ENCODE measurements at places on chromosomes 6 and 20.

DNA sequence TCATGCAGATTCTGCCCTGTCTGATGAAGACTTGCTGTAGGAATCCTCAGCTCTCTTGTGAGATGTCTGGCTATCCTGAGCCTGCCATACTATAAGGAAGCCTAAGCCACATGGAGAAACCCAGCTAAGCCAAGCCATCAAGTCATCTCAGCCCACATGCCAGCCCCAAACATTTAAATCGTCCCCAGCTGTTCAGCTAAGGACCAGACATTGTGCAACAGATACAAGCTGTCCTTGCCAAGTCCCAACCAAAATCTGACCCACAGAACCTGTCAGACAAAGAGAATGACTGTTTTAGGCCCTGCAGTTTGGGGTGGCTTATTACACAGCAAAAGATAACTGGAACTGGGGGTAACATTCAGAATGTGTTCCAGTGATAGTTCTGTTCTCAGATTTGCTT, 36.8 kb upstream of the FOXC1 start:
- DNase-seq, result no peak

- DNase-seq, result peak; percentile 74
Measured at GRCh38 chr6:150169609-150170008, 26.8 kb downstream of the PPP1R14C start.

- no peak for DNase-seq
Measured at GRCh38 chr6:43127877-43128276, 43.2 kb upstream of the SRF start.

- DNase-seq, result no peak
Measured at GRCh38 chr6:75344455-75344854, 59.9 kb upstream of the TMEM30A start.

DNA sequence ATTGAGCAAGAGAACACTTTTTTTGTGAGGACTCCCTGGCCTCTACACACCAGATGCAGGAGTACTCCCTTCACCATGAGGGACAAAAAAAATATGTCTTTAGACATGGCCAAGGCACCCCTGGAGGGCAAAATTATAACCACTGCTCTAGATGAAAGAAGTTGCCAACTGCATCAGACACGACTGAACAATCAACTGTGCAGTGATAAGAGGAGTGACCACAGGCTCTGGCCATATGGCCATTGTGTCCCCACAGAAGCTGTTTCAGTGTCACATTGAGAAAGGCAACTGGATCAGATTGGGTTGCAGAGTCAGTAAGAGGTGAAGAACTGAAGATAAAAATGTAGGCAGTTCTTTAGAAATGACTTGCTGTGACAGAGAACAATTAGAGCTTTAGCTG, 85.7 kb downstream of the C6orf118 start:
- DNase-seq, result no peak

DNA sequence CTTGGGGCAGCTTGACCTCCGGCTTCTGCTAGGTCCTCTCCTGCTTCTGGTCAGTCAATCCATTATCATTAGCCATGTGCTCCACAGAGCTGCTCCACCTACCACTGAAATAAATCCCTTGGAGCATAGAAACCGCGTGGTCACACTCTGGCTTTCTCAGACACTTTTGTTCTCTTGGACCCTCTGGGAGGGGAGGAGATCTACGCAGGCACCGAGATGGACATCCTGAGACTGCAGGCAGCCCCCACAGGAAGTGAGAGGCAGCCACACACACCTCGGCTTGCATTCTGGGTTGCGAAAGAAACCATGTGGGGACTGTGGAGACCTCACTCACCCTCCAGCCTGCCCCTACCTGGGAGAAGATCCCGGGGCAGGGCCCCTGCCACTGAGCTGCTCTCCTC, 79.5 kb downstream of the FYN start:
- no peak for DNase-seq

DNA sequence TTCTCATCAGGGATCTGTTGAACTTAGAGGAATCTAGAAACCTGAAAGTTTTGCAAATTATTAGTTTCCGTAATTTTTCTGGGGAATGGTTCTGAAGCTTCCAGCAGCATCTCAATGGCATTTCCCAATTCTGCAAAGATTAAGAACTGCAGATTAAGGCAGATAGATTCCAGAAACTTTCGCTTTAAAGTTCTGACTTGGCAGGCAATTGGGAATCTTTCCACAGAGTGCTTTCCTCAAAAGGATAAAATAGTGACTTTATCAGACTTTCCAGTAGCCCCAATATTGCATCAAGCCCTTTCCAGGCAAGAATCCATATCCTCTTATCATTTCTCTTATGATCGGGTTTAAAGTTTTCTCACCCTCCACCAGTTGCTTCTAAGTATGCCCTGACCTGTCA, 261.1 kb downstream of the FNDC1 start:
- DNase-seq, result no peak

GRCh38 chr6:146950351-146950835, 253.8 kb upstream of the STXBP5 start:
- DNase-seq, result no peak

GRCh38 chr6:22239261-22239921, 57.4 kb downstream of the PRL start:
- peak; percentile 42 for DNase-seq

- peak; percentile 39 for DNase-seq
Measured at GRCh38 chr20:17533396-17533795, 2.2 kb upstream of the BFSP1 start.

DNA sequence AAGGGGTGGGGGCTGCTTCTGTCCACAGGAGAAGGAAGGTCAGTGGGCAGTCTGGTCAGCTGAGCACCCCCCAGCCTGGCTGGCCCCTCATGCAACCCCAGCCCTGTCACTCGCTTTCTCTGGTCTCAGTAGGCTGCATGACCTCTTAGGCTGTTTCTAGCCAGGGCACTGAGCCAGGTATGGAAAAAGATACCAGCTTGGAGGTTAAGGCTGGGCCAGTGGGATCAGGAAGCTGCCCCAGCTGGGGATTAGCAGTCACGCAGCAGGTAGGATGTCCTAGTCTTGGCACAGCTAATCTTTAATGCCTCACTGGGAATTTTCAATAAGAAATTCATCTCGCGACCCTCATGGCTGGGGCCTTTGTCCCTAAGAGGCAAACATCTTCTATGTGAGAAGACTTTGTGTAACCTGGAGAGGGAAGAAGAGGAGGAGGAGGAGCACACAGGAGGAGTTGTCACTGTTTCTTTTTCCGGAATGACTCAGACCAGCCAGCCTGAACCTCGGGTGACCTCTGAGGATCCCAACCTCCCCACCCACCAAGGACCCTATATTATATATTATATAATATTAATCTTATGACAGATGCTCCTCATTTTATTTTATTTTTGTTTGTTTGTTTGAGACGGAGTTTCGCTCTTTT, 2.4 kb upstream of the BPIFA2 start:
- DNase-seq, result no peak

DNA sequence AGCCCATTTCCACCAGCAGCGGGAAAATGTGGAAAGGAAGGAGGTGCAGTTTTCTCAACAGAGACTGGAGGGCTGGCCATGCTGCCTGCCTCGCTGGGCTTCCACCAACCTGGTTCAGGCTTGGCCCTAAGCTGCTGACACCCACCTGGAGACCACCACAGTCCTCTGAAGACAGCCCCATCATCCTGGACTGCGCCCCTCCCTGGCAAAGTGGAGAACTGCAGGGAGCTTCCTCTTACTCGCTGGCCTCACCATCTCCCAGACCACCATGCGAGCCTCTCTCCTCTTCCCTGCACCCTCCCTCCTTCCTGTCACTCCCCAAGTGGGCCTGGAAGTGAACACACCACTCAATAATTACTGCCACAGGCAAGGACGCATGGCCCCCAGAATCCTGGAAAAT, 71.5 kb downstream of the PSMG4 start:
- DNase-seq, result no peak

DNA sequence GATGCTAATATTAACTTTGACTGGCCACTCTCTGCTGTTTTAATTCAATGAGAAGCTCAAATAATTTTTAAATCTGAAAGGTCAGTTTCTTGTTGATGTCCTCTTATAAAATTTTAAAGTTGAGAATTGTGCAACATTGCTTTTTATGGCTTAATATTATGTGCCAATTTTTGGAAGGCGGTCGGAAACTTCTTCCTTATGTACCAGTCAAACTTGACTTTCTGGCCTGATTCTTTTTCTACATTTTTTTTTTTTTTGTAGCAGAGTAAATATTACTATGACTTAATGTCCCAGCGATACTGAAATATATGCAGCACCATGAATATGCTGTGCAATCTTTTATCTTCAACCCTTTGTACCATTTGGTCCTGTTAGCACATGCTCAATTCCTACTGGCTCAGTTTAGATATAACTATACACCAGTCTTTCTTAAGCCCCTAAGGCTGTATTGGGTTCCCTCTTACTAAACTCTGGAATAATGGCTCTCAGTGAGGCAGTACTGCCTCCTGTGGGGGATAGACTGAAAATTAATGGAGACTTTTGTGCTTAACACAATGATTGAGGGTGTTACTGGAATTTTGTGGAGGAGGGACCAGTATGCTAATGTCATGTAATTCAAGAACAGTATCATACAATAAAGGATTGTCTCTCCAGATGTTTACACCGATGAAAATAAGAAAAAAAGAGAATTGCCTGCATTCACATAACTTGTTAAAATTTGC, 156.4 kb upstream of the SYNCRIP start:
- DNase-seq, result no peak

- no peak for DNase-seq
Measured at GRCh38 chr6:163707387-163708355, 293.2 kb downstream of the QKI start.

- DNase-seq, result no peak
Measured at GRCh38 chr20:34562641-34563040, 4.1 kb downstream of the MAP1LC3A start.

GRCh38 chr6:157263881-157264397, 59.4 kb downstream of the TMEM242 start:
- no peak for DNase-seq

- no peak for DNase-seq
Measured at GRCh38 chr20:22374678-22375590, 209.4 kb downstream of the FOXA2 start.

DNA sequence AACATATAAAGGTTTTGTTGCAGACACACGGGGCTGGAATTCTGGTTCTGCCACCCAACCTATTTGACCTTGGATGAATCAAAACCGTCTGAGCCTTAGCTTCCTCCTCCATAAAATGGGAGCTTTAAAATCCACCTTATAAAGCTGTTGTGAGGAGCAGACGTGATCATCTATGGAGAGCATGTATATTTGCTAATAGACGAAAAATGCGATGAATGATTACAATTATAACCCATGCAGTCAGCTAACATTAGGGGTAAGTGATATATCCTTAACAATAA, 586 bp upstream of the NUP153 start:
- DNase-seq, result no peak

DNA sequence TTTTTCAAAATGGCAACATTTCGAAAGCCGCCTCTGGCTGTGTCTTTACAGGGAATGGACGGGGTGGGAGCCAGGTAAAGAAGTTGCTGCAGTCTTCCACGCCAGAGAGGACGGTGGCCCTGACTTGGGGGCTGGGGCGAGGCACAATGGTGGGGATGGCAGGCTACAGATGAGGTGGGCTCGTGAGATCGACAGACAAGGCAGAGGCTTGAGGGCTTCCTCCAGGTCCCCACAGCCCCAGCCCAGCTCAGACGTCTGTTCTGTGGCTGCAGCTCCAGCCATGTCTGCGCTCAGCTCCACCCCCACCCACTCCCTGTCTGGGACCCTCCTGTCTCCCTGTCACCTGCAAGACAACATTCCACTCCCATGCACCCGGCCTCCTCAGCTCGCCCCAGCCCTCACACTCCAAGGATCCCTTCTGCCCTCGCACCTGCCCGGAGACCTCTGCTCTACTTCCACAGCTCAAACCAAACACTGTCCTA, 7.4 kb upstream of the C20orf144 start:
- DNase-seq, result no peak

- no peak for DNase-seq
Measured at GRCh38 chr6:151999194-151999593, 191.7 kb downstream of the ESR1 start.

- no peak for DNase-seq
Measured at GRCh38 chr6:69487688-69488087, 309.1 kb downstream of the LMBRD1 start.

- no peak for DNase-seq
Measured at GRCh38 chr6:29071831-29072723, 15.0 kb downstream of the OR2B3 start.

GRCh38 chr20:23387118-23387443, 25.1 kb downstream of the GZF1 start:
- no peak for DNase-seq

DNA sequence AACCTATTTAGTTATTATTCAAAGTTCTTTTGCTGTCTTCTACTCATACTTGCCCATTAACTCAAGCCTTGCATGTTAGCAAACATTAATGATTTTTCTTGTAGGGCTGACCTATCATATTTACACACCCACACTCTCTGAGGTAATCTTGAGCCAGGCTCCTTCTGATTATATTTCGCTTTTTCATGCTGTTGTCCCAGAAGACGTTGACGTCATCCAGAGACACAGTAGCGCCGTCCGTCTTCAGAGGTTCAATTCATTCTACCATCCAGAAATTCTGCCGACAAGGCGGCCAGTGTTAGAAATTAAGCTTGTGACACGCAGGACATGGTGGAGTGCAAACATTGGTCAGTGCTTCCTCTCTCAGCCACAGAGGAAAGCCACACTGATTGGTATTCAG, 584.7 kb downstream of the BMP2 start:
- DNase-seq, result no peak

GRCh38 chr20:31903627-31904386, 33.4 kb downstream of the TTLL9 start:
- no peak for DNase-seq

GRCh38 chr20:10309326-10309725, 90.7 kb downstream of the SNAP25 start:
- peak; percentile 95 for DNase-seq

GRCh38 chr6:5996714-5997419, 9.9 kb downstream of the NRN1 start:
- peak; percentile 84 for DNase-seq

GRCh38 chr20:57388953-57389694, 2.1 kb upstream of the RBM38 start:
- DNase-seq, result no peak

DNA sequence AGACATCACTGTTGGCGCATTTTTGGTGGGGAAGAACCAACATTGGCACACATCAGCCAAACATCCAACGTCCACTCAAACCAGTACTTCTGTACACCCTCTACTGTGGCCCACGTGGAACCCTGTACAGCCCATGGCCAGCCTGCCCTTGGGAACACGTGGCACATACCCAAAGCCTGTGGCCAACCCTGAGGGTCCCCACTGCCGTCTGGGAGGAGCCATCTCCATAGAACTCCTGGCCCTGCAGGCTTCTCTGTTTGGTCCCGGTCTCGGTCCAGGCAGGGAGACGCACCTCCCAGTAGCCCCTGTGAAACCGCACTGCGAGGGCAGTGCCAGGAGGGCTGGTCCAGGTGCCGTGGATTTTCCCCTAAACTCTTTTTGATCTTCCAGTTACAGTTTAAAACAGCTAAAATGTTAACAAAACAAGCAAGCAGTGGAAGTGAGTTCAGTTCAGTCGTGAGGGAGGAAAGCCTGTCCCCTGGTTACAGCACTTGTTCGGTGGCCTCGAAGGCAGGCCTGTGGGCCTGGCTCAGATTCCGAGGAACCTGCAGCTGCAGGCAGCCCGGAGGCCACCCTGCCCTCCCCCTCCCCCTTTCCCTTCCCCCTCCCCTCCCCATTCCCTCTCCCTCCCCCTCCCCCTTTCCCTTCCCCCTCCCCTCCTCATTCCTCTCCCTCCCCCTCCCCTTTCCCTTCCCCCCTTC, 233.7 kb downstream of the DLL1 start:
- no peak for DNase-seq

GRCh38 chr6:150934380-150934779, 68.9 kb downstream of the MTHFD1L start:
- peak; percentile 88 for DNase-seq

- DNase-seq, result no peak
Measured at GRCh38 chr6:32741031-32741960, at the start of gene HLA-DQA2. TSS of gene HLA-DQA2 (plus strand) at chr6:32741391. CDS start at chr6:32741444, 53 bp downstream.

GRCh38 chr6:138987080-138987642, 892 bp downstream of the REPS1 start:
- no peak for DNase-seq
